Suppressor macrophage treated with lipopolysaccharide for 4 hours (primary cell): ENCODE measurements at places on chromosomes 3 and 15.

DNA sequence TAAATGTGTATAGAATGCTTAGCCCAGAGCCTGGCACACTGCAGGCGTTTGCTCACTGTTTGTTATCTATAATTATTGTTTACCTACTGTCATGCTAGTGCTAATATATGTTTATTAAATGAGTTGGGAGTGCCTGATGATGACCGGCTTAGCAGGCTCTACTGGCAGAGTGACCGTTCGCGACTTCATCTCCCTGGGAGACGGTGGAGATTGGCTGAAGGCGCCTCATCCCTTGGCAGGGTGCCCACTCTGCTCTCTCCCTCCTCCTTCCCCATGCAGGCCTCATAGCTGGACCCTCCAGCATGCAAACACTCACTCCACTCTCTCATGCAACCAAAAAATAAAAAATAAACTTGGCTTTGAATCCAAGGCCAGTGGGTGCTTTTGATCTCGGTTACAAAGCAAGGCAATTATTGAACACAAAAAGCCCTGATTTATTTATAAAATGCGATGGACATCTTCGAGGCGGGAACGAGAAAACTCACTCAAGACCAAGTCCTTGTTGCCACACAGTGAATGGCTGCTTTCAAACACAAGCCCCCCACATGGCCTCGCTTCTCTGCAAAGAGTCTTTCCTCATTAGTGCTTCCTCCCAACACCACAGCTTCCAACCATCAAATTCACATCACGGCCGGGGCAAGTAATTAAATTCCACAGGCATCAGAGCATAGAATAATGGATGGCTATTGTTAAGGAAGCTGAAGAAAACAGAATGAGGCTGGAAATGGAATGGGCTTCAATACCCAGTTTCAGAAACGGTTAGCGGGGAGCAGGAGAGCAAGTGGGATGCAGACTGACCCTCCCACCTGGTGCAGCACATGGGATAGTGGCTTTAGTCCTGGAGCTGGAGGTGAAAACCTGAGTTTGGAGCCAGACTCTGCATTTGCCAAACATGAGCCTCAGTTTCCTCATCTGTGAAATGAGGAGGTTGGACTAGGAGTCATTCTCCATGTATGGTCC lies 135.7 kb upstream of the RAD18 start:
- no peak for DNase-seq

DNA sequence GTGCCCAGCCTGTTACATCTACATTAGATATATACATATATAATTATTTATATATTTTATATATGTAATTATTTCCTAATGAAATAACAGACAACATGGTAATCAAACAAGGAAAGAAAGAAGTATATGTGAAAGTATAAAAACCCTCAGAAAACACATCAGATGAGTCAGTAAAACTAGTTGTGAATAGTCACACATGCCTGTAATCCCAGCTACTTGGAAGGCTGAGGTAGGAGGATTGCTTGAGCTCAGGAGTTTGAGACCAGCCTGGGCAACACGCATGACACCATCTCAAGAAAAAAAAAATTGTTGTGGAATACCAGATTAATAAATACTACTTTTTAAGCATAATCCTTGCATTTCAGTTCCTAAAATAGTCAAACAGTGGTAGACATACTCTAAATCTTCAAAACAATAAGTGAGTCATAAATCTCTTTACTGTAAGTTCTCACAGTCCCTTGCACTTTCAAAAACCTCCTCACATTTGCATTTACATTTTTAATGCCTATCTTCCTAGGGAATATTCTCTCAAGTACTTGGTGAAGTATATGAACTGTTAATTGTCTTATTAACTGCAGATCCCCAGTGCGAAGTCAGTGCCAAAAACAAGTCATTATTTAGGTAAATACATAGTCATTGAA lies 106.5 kb downstream of the MYO9A start:
- no peak for DNase-seq

DNA sequence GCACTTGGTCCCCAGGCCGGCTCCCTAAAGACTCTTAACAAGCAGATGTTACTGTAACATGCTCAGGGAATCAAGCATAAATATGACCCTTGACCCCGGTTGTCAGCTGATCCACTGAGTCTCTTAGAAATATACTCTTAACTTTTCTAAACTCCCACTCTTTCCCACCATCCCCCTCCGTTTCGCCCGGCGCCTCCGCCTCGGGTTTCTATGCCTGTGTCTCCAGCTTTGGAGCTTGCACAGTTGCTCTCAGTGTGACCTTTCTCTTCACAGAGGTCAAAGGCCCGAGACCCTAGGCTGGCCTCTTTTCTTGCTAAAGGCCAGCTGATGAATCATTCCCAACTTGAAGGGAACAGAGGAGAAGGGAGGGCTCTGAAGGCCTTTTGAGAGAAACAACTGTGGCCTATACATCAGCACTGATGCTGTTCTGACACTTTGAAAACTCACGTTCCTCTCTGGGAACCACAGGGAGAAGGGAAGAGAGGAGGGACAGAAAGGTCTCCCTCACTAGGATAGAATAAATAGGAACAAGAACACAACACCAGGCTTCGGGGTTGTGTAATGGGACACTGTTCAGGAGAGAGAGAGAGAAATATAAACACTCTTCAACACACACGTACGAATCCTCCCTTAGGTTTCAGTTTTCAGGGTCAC lies 484.5 kb upstream of the NR2F2 start:
- no peak for DNase-seq

DNA sequence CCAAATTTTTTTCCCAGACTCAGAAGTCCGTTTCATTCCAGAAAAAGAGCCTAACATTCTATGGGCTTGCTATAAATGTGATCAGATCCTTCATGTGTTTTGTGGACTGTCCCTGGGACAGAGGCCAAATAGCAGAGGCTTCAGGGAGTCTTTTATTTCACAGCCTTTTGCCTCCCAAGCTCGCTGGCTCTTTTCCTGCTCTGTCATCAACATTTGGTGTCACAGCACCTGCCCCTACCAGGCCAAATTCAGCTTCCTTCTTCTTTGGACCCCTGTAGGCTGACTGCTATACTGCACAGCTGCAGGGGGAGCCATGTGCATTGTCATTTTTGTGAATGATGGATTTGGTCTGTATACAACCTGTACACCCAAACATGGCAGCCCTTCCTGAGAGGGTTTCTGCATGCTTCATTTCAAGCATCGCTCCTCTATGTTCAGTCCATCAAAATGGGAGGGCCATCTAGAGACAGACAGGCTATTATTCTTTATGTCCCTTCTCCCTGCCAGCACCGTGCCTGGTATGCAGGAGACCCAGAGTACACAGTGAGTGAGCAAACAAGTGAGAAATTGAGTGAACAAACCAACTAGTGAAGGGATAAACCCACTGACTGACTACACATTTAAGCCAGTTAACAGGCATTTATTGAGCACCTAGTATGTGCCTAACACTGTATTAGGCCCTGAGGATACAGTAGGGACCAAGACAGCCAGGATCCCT lies 17.9 kb upstream of the RPP14 start:
- DNase-seq = no peak

GRCh38 chr3:138476526-138476925 lies 42.1 kb downstream of the ESYT3 start:
- no peak for DNase-seq

- DNase-seq = no peak
Observed at GRCh38 chr3:170542704-170543103, 43.2 kb downstream of the SLC7A14 start.
